Thoracic aorta (tissue), 2 donors: ENCODE measurements at places on chromosomes 13 and 19.
A peak's percentile ranks its signal among the peaks of the same experiment; 100 is the strongest.

DNA sequence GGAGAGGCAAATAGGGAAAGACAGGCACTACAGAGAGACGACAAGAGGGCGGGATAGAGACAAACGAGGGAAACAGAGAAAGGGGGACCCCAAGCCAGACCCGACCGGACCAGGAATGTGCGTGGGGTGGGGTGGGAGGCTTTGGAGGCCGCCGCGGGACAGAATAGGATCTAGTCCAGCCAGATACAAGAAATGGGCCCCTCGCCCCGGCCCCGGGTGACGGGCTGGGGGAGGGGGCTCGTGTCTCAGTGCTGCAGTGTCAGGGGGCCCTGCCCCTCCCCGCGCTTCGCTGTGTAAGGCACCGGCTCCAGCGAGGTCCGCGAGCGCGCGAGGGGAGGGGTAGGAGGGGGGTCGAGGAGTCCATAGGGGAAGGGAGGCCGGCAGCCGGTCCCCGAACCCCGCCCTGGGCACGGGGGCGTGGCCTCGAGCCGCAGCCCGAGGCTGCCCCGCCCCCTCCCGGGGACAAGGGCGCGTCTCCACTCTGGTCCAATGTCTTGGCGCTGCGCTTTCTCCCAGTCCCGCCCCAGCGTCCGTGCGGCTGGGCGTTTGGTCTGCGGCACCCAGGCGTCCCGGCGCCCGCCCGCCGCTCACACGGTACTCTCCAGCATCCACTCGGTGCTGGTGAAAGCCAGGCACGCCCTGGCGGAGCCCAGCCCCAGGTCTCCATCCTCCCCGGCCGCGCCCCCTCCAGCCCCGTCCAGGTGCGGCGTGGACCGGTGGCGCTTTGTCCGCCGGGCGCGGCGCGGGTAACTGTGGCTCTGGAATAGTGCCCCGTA lies 11.0 kb downstream of the IFNL1 start:
- DNase-seq: no peak
- H3K36me3 ChIP-seq: no peaks in the 10 kb centered on the region
- no peak overlapping the region for H3K4me3 ChIP-seq
- H3K27ac ChIP-seq: no peak overlapping the region

- no peak overlapping the region for H3K27ac ChIP-seq
- no peaks in the 10 kb centered on the region for H3K36me3 ChIP-seq
- no peak overlapping the region for H3K4me3 ChIP-seq
- H3K27me3 ChIP-seq: no peaks in the 10 kb centered on the region
- peaks cover 8% of the 10 kb centered on the region for H3K4me1 ChIP-seq
Observed at GRCh38 chr19:2952953-2953481, 8.2 kb upstream of the ZNF77 start.

DNA sequence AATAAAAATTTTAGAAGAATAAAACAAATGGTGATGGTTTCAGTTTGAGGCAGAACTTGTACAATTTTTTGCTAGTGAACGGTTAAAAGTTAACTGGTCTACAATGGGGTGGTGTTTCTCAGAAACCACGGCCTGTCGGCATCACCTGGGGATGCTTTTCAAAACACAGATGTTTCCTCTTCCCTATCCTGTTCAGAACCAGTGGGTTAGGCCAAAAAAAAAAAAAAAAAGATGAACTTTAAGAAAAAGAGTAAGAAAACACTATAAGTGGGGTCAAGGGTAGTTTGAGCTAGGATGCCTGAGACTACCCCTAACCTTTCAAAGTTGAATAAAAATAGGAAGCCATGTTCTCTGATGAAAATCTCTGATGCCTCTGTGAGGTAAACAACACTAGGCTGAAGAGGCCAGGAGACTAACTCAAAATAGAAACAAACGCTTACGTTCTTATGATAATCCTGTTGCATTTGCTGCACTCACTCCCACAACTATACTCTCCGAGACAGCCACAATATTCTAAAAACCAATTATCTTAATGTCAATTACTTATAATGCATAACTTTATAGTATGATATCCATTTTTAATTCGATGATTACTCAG lies 3.3 kb downstream of the MTIF3 start:
- peaks cover 29% of the 10 kb centered on the region for H3K4me1 ChIP-seq
- H3K36me3 ChIP-seq: peaks cover 4% of the 10 kb centered on the region
- H3K27me3 ChIP-seq: no peaks in the 10 kb centered on the region
- DNase-seq: no peak
- no peak overlapping the region for H3K27ac ChIP-seq
- no peak overlapping the region for H3K4me3 ChIP-seq

- H3K36me3 ChIP-seq: no peaks in the 10 kb centered on the region
- H3K4me1 ChIP-seq: peaks cover 50% of the 10 kb centered on the region
- H3K27me3 ChIP-seq: no peaks in the 10 kb centered on the region
- peak overlapping the region; percentile 97 for H3K27ac ChIP-seq
Observed at GRCh38 chr13:110306340-110306959, 507 bp downstream of the COL4A1 start.

DNA sequence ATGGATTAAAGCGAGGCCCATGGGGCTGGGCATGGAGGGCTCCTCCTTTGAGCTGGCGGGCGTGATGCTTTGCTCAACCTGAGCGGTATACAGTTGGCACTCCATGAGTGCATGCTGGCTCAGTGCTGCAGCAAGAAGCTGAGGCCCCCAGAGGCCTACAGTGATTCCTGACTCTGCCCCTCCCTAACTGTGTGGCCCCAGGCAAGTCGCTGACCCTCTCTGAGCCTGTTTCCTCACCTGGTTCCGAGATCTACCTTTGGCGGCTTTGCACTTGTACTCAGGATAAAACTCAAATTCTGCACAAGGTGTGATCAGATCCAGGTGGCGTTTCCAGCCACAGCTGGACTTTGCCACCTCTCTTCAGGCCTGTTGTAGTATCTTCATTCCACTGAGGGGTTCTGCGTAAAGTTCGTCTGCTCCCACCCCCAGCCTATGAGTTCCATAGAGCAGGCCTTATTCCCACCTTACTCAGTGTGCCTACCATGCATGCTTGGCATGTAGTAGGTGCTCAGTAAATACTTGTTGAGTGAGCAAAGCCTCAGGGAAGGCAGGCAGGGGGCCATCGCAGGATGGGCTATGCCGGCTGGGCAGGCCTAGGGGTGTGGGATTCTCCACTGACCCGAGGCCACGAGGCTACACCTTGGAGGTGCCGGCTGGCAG lies 7.9 kb downstream of the LRP3 start:
- H3K4me1 ChIP-seq: no peaks in the 10 kb centered on the region
- DNase-seq: no peak
- H3K4me3 ChIP-seq: no peak overlapping the region
- no peaks in the 10 kb centered on the region for H3K27me3 ChIP-seq

DNA sequence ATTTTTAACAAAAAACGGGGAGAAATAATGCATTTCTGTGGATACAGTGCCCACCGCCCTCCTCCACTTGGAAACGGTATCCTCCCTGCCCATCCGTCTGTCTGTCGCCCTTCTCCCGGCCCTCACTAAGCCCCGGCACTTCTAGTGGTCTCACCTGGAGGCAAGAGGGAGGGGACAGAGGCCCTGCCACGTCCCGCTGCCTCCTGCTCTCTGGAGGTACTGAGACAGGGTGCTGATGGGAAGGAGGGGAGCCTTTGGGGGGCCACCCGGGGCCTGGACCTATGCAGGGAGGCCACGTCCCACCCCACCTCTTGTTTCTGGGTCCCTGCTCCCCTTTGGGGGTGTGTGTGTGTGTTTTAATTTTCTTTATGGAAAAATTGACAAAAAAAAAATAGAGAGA lies 3.0 kb upstream of the HAMP start:
- H3K4me1 ChIP-seq: no peaks in the 10 kb centered on the region
- H3K4me3 ChIP-seq: no peak overlapping the region
- H3K27me3 ChIP-seq: no peaks in the 10 kb centered on the region

- H3K4me3 ChIP-seq: no peak overlapping the region
- no peak for DNase-seq
- H3K27me3 ChIP-seq: peaks cover 55% of the 10 kb centered on the region
- peaks cover 14% of the 10 kb centered on the region for H3K4me1 ChIP-seq
- H3K36me3 ChIP-seq: no peaks in the 10 kb centered on the region
Observed at GRCh38 chr13:99962242-99962641, 9.3 kb downstream of the ZIC5 start.

DNA sequence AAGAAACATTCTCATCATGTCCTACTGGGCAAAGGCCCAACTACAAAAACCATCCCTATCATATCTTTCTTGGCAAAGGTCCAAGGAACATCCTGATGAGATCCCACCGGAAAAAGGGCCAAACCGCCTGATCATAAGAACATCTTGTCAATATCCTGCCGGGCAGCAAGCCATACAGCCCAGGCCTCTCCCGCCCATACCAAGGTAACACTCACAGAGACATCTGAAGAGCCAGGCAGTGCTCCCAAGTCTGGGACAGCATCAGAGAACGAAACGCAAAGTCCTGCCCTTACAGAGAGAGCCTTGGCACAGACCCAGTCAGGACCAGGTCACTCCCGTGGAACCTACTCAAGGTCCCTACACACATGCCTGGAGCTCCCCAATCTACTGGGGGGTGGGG lies 18.5 kb upstream of the ZNF331 start:
- H3K36me3 ChIP-seq: no peaks in the 10 kb centered on the region
- H3K4me1 ChIP-seq: peaks cover 10% of the 10 kb centered on the region
- no peak for DNase-seq
- no peaks in the 10 kb centered on the region for H3K27me3 ChIP-seq
- no peak overlapping the region for H3K27ac ChIP-seq

- no peaks in the 10 kb centered on the region for H3K36me3 ChIP-seq
- H3K4me1 ChIP-seq: peaks cover 31% of the 10 kb centered on the region
- H3K4me3 ChIP-seq: no peak overlapping the region
- H3K27me3 ChIP-seq: no peaks in the 10 kb centered on the region
Observed at GRCh38 chr19:4386041-4386782, 14.1 kb downstream of the SH3GL1 start.

DNA sequence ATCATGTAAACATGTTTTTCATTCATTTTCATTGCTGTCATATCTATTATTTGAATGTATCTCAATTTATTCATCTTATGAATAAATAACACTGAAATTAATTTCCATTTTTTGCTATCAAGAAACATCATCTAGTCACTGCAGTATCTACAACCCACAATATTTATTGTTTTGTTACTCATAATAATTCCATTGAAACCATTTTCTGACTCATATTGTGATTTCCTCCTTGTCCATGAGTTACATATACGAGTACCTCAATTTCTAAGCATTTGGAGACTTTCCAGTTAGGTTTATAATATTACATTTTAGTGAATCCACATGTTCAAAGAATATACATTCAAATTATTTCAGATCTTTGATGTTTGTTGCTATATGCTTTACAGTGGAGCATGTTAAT lies 1524.0 kb downstream of the SLITRK1 start:
- H3K4me3 ChIP-seq: no peak overlapping the region
- no peaks in the 10 kb centered on the region for H3K36me3 ChIP-seq
- H3K27ac ChIP-seq: no peak overlapping the region
- H3K4me1 ChIP-seq: no peaks in the 10 kb centered on the region
- no peak for DNase-seq

GRCh38 chr19:12996406-12997094 lies 1.3 kb downstream of the NFIX start:
- H3K4me1 ChIP-seq: peaks cover 12% of the 10 kb centered on the region
- H3K36me3 ChIP-seq: no peaks in the 10 kb centered on the region
- H3K27ac ChIP-seq: peak overlapping the region; percentile 94
- peak overlapping the region; percentile 93 for H3K4me3 ChIP-seq
- H3K27me3 ChIP-seq: no peaks in the 10 kb centered on the region
- no peak for DNase-seq

- no peak overlapping the region for H3K4me3 ChIP-seq
- H3K36me3 ChIP-seq: no peaks in the 10 kb centered on the region
- H3K4me1 ChIP-seq: no peaks in the 10 kb centered on the region
- H3K27ac ChIP-seq: no peak overlapping the region
- no peaks in the 10 kb centered on the region for H3K27me3 ChIP-seq
- no peak for DNase-seq
Observed at GRCh38 chr13:25153736-25154135, 18.4 kb downstream of the AMER2 start.

- H3K4me3 ChIP-seq: no peak overlapping the region
- H3K27me3 ChIP-seq: no peaks in the 10 kb centered on the region
- no peak for DNase-seq
- no peaks in the 10 kb centered on the region for H3K36me3 ChIP-seq
- no peak overlapping the region for H3K27ac ChIP-seq
- no peaks in the 10 kb centered on the region for H3K4me1 ChIP-seq
Observed at GRCh38 chr13:111480976-111481375, 160.5 kb downstream of the TEX29 start.

DNA sequence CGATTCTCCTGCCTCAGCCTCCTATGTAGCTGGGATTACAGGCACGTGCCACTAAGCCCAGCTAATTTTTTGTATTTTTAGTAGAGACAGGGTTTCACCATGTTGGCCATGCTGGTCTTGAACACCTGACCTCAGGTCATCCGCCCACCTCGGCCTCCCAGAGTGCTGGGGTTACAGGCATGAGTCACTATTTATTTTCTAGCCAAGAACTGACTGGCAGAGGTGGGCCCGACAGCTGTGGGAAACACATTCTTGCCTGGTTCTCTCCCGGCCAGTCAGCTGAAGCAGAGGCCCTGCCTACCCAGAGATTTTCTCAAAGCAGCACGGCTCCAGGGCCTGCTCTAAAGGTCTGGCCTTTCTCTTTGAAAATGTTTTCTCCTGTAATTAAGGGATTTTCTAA lies 108.0 kb downstream of the KCTD15 start:
- peaks cover 4% of the 10 kb centered on the region for H3K27me3 ChIP-seq
- peak overlapping the region; percentile 40 for H3K27ac ChIP-seq
- peaks cover 9% of the 10 kb centered on the region for H3K4me1 ChIP-seq
- no peak for DNase-seq

DNA sequence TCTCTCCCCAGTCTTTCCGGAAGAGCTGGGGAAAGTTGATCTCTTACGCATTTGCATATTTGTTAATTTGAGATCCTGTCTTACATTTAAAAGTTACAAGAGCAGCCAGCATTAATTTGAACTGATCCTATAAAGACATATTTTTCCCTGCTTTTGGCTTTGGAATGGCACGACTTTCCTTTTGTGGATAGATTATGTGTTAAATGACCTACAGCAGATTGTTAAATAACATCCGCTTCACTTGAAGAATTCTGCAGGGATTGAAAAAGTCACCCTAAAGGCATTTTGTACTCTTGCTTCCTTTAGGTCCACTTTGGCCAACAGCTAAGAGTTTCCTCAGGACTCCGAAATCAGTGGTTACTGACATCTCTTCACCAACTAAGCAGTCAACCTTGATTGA lies 334.0 kb downstream of the TBC1D4 start:
- DNase-seq: no peak
- H3K4me1 ChIP-seq: no peaks in the 10 kb centered on the region
- no peaks in the 10 kb centered on the region for H3K36me3 ChIP-seq
- H3K27ac ChIP-seq: no peak overlapping the region
- no peaks in the 10 kb centered on the region for H3K27me3 ChIP-seq
- no peak overlapping the region for H3K4me3 ChIP-seq

GRCh38 chr13:44234566-44234965 lies 139.1 kb upstream of the SERP2 start:
- no peaks in the 10 kb centered on the region for H3K27me3 ChIP-seq
- DNase-seq: no peak
- no peak overlapping the region for H3K27ac ChIP-seq
- H3K4me3 ChIP-seq: no peak overlapping the region
- H3K36me3 ChIP-seq: no peaks in the 10 kb centered on the region

GRCh38 chr19:27793128-27793643 lies 1419.8 kb downstream of the UQCRFS1 start:
- peaks cover 10% of the 10 kb centered on the region for H3K4me1 ChIP-seq
- H3K4me3 ChIP-seq: peak overlapping the region; percentile 80
- no peaks in the 10 kb centered on the region for H3K27me3 ChIP-seq
- H3K27ac ChIP-seq: peak overlapping the region; percentile 88

GRCh38 chr13:31110617-31111016 lies 51.1 kb downstream of the HSPH1 start:
- H3K27me3 ChIP-seq: no peaks in the 10 kb centered on the region
- H3K36me3 ChIP-seq: no peaks in the 10 kb centered on the region
- no peak for DNase-seq
- no peak overlapping the region for H3K4me3 ChIP-seq
- no peak overlapping the region for H3K27ac ChIP-seq

- H3K4me3 ChIP-seq: no peak overlapping the region
- DNase-seq: no peak
- no peak overlapping the region for H3K27ac ChIP-seq
- no peaks in the 10 kb centered on the region for H3K36me3 ChIP-seq
- peaks cover 8% of the 10 kb centered on the region for H3K27me3 ChIP-seq
Observed at GRCh38 chr19:12825254-12826131, 8.9 kb downstream of the RTBDN start.
